ENCODE measurements at places on chromosomes 1 and 21. TPM values are rescaled to one million over a fixed set of nuclear protein-coding genes. Genes with fewer than 3 reads are reported as not detected.

TOR1AIP1 gene
- 57.7 TPM for total RNA-seq

HDGF gene
- total RNA-seq, result 365 TPM

WDR47 gene
- total RNA-seq, result 11.4 TPM

KCNJ9 gene
- total RNA-seq, result not detected

RHOU gene
- total RNA-seq, result 0.57 TPM

SH2D1B gene
- not detected for total RNA-seq

CAPN8 gene
- total RNA-seq, result not detected

ADGRL2 gene
- total RNA-seq, result not detected

CELA3A gene
- not detected for total RNA-seq

ETS2 gene
- 22.1 TPM for total RNA-seq

FCRL6 gene
- total RNA-seq, result not detected

CLEC20A gene
- not detected for total RNA-seq

RNF207 gene
- 14.7 TPM for total RNA-seq

LYST gene
- 28.0 TPM for total RNA-seq

USH2A gene
- total RNA-seq, result not detected

SLFNL1 gene
- total RNA-seq, result 0.07 TPM

LCE6A gene
- total RNA-seq, result not detected

TMCC2 gene
- 10.1 TPM for total RNA-seq

AIRE gene
- total RNA-seq, result not detected

SPRR1A gene
- total RNA-seq, result not detected

NHLH1 gene
- 0.45 TPM for total RNA-seq

TLR5 gene
- 0.48 TPM for total RNA-seq

TBX19 gene
- total RNA-seq, result 2.2 TPM

PROK1 gene
- not detected for total RNA-seq

CXADR gene
- 0.75 TPM for total RNA-seq

KIAA1614 gene
- total RNA-seq, result not detected

RSPO1 gene
- total RNA-seq, result not detected

ZNF683 gene
- not detected for total RNA-seq

MEAF6 gene
- 89.7 TPM for total RNA-seq

INSRR gene
- total RNA-seq, result 0.14 TPM

PRR9 gene
- not detected for total RNA-seq

SIPA1L2 gene
- total RNA-seq, result 6.2 TPM

TNFRSF9 gene
- total RNA-seq, result 59.9 TPM

DFFB gene
- total RNA-seq, result 7.5 TPM

FCER1G gene
- 2.0 TPM for total RNA-seq

LYPD8 gene
- not detected for total RNA-seq

CNR2 gene
- total RNA-seq, result not detected

ANGPTL3 gene
- not detected for total RNA-seq

ESPN gene
- 0.83 TPM for total RNA-seq

LHX8 gene
- not detected for total RNA-seq

PLOD1 gene
- total RNA-seq, result 13.5 TPM

OR2L8 gene
- not detected for total RNA-seq

MCOLN2 gene
- total RNA-seq, result 43.2 TPM

PTPN22 gene
- 45.2 TPM for total RNA-seq

SPRR1B gene
- not detected for total RNA-seq

HIVEP3 gene
- 26.2 TPM for total RNA-seq

MMEL1 gene
- total RNA-seq, result 1.2 TPM

PDZK1 gene
- total RNA-seq, result not detected

VSIG8 gene
- total RNA-seq, result not detected

RAB25 gene
- total RNA-seq, result 0.56 TPM

VHLL gene
- total RNA-seq, result not detected

OLFML3 gene
- 0.21 TPM for total RNA-seq

TIE1 gene
- total RNA-seq, result not detected

Data from activated CD4-positive, alpha-beta memory T cell treated with anti-CD3 and anti-CD28 coated beads for 36 hours (primary cell).